Activated CD4-positive, alpha-beta T cell treated with anti-CD3 and anti-CD28 coated beads, Interleukin-2, amount 50 U/mL, for 1 hour (primary cell): ENCODE measurements at places on chromosomes 5 and 9.
A peak's percentile ranks its signal among the peaks of the same experiment; 100 is the strongest.

- DNase-seq: no peak
These were observed 3.4 kb downstream of the CSF2 start for GRCh38 chr5:132076983-132077382.

GRCh38 chr9:78438211-78438610, 141.3 kb downstream of the PSAT1 start:
- no peak for DNase-seq

- no peak for DNase-seq
These were observed 483.9 kb upstream of the BRINP1 start for GRCh38 chr9:119853126-119853525.

- no peak for DNase-seq
These were observed 23.0 kb downstream of the ARRDC3 start for GRCh38 chr5:91359962-91360609.

DNA sequence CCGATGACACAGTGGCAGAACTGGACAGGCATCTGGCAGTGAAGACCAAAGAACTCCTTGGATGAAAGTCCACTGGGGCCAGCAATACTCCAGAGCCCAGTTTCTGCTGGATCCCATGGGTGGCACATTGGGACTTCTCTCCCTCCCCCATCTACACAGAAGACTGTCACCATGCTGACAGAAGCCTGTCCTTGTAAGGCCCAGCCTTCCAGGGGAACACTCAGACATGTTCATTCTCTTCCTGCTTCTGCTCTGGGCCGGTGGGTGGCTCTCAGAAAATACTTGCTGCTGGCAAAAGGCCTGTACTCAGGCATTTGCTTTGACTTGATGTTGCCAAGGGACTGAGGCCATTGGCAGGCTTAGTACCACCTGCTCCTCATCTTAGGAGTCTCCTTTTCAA, 48.3 kb upstream of the PTGS1 start:
- no peak for DNase-seq

DNA sequence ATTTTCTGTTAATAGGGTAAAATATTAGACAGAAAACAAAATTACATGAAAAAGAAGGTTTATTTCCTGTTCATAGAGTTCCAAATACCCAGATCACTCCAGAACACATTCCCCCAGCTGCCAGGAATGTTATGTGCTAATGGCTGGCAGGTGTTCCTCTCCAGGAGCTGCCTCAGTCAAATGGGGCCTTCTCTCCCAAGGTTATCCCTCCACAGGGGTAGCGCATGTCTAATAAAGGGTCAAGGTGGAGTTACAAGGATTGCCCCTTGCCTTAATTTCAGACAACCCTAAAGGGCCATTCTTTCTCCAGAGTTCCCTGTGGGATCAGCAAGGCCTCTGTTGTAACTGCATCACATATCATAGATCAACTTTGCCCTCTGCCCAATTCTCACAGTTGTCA, 148.6 kb upstream of the PLPPR1 start:
- DNase-seq: no peak

DNA sequence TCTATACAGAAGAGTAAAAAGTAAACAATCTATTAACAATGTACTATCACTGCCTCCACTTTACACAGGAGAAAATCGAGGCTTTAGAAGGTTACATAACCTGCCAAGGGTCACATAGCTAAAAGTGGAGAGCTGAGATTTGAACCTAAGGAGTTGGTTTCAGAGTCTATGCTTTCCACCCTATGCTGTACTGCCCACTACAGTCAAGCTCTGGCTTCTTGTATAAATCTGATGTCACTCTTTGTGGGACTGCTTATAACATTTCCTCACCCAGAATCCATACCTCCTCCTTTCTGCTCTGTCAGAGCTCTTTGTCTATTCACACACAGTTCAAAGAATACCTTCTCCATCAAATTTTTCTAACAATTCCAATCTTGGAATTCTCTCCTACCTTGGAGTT, 503.1 kb downstream of the RAB3C start:
- no peak for DNase-seq

- no peak for DNase-seq
These were observed 182.2 kb downstream of the MCTP1 start for GRCh38 chr5:95102687-95103086.

GRCh38 chr5:74326571-74327338, 313.8 kb downstream of the ENC1 start:
- peak; percentile 8 for DNase-seq

- DNase-seq: no peak
These were observed 255.1 kb downstream of the MCTP1 start for GRCh38 chr5:95029569-95030366.

GRCh38 chr9:76591256-76591950, 132.4 kb downstream of the GCNT1 start:
- no peak for DNase-seq

- DNase-seq: no peak
These were observed 15.4 kb upstream of the KLF9 start for GRCh38 chr9:70429899-70430298.

DNA sequence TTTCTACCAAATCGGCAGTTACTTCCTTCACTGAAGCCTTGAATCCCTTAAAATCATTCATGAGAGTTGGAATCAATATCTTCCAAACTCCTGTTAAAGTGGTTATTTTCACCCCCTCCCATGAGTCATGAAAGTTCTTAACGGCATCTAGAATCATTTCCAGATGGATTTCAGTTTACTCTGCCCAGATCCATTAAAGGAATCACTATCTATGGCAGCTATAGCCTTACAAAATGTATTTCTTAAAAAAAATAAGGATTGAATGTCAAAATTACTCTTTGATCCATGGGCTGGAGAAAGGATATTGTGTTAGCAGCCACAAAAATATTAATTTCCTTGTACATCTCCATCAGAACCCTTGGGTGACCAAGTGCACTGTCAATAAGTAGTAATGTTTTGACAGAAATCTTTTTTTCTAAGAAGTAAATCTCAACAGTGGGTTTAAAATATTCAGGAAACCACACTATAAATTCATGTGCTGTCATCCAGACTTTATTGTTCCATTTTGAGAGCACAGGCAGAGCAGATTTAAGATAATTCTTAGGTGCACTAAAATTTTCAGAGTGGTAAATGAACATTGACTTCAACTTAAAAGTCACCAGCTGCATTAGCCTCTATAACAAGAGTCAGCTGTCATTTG, 767.7 kb downstream of the DTWD2 start:
- no peak for DNase-seq

DNA sequence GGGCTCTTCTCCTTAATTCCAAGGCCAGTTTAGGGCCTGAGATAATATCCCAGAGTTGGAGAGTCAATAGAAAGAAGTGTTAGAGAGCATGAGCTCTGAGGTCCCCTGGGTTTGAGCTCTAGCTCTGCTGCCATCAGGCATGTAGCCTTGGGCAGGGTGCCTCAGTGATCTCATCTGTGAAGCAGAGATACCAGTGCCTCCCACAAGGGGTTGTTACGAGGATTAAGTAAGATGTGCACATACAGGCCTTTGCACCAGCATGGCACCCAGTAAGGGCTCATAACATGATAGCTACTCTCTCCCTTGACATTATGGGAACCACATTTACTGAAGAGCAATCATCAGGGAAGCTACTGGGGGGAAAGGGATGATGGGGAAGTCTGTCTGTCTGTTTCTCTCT, 265.7 kb downstream of the HSPA4 start:
- DNase-seq: no peak

DNA sequence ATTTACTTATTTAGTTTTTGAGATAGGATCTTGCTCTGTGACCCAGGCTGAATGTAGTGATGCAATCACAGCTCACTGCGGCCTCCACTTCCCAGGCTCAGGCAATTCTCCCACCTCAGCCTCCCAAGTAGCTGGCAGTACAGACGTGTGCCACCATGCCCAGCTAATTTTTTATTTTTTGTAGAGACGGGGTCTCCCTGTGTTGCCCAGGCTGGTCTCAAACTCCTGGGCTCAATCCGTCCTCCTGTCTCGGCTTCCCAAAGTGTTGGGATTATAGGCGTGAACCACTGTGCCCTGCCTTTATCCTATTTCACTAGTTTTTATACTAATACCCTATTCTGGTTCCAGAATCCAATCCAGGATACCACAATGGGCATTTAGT, 6.8 kb downstream of the RPS14 start:
- no peak for DNase-seq

DNA sequence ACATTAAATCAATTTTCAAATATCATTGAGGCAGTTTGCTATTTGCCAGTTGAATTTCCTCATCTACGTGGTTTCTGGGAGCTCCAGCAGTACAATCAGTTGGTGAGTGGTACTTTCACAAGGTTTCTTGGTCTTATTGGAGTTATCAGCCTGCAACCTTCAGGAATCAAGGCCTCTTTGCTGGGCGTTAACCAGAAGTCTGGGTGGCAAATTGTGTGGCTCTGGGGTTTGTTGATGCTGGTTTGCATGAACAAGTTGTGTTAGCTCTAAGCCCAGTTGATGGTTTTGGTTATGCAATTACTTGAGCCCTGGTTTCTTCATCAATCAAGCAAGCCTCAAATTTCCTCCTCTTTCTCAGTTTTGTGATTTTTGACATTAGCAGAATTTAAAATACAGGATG, 152.9 kb upstream of the ANKRD55 start:
- no peak for DNase-seq

GRCh38 chr9:135065804-135066203, 21.7 kb upstream of the OLFM1 start:
- DNase-seq: no peak

DNA sequence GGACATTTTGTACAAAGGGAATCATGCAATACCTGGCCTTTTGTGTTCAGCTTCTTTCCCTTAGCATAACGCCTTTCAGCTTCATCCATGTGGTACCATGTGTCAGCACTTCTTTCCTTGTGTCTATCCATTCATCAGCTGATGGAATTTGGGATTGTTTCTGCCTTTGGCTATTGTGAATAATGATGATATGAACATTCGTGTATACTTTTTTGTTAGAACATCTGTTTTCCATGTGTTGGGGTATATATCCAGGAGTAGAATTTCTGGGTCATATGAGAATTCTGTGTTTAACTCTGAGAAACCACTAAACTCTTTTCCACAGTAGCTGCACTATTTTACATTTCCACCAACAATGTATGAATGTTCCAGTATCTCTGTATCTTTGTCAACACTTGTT, 14.8 kb upstream of the PRRC2B start:
- no peak for DNase-seq

DNA sequence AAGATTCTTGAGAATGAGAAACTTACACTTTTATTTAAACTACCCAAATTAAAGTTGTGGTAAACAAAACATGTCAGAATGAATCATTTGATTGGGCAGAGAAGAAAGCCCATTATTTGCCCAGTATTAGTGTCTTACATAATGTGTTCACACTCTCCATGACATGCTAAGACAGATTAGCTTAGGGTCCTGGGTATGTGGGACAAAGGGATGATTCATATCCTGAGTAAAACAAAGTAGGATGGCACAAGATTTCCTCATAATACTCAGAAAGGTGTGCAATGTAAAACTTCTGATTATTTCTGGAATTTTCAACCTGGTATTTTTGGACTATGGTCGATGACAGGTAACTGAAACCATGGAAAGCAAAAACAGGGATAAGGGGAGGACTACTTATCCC, 183.9 kb upstream of the POU5F2 start:
- no peak for DNase-seq

DNA sequence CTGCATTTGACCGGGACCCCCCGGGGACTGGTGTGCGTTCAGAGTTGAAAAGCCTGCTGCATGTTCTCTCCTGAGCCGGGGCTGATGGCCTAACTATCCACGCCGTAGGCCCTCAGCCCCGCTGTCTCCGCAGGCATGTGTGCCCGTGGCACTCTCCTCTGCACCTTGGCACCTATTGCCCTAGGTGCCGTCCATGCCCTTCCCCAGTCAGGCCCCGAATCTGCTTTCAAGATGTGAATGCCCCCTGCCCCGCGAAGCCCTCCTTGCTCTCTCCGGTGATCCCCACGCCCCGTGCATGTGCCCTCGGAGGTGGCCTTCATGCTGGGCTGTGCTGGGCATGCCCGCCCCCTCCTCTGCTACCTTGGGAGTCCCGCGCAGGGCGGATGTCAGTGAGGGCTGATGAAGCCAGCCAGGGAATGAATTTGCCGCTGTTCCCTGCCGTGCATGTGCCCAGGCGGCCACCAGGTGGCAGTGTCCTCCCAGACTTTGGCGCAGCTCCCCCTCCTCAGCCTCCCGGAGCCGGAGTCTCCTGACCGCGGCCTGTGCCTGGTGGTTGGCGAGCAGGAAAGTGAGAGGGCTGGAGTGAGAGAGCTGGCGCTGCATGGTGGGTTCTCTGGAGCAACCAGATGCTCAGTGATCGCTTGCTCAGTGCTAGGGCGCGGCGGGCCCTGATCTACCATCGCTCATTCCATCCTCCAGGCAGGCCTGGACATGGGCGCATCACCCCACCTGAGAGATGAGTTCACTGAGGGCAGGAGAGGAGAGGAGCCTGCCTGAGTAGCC, 112.9 kb upstream of the LMX1B start:
- peak; percentile 67 for DNase-seq

GRCh38 chr9:16873126-16873802, 2.8 kb upstream of the BNC2 start:
- DNase-seq: no peak

DNA sequence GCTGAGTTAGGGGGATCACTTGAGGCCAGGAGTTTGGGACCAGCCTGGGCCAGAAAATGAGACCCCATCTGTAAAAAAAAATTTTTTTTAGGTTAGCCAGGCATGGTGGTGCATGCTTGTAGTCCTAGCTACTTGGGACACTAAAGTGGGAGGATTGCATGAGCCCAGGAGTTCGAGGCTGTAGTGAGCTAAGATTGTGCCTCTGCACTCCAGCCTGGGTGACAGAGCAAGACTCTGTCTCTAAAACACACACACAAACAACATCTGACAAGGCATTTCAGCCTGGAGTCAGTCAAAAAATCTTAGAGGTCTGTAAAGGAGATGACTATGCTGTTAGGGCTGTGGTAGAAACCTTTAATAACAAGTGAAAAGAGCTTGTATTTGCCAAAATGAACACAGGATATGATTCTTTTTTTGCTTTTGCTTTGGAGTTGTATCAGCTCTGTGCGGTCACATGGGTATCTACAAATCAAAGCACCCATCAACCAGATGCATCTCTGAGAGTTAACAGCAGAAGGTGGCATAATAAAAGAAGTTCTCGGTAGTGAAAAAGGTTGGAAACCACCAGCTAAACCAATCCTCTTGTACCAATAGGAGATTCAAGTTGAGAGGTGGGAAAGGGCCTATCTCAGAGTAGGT, 3.6 kb upstream of the PSMD5 start:
- DNase-seq: no peak

DNA sequence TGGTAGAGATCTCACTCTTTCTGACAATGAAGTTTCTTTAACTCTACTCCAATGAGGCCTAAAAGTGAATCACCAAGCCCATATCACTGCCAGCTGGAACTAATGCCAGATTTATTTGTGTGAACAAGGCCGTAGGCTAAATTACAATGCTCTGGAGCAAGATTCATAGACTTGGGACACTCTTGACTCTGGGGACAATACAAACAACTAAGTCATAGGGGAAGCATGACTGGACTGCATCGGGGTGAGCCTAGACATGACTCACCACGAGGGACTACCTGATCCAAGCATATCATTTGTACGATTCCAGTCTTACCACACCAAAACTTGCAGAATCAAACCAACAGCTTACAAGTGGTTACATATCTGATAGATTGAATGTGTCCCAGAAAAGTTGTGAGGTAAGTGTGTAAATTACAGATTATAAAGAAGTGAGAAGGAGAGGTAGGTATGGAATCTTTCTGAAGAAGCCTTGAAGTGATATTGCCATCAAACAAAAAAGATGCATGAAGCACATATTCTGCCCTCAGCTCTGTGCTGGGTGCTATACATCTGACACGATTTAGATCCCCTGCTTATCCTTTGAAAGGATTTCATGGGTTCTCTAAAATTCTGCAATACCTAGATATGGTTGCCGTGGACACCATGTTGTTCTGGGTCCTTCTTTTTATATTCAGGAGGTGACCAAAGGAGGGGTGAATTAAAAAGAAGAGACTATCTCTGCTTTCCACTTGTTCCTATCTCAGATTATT, 199.3 kb upstream of the PDE4D start:
- no peak for DNase-seq
